Stimulated activated CD4-positive, alpha-beta T cell treated with anti-CD3 and anti-CD28 coated beads, Interleukin-1b, Interleukin-23, amount 100 ng/mL, for 24 hours (primary cell): ENCODE measurements at places on chromosomes 2 and 18.

DNA sequence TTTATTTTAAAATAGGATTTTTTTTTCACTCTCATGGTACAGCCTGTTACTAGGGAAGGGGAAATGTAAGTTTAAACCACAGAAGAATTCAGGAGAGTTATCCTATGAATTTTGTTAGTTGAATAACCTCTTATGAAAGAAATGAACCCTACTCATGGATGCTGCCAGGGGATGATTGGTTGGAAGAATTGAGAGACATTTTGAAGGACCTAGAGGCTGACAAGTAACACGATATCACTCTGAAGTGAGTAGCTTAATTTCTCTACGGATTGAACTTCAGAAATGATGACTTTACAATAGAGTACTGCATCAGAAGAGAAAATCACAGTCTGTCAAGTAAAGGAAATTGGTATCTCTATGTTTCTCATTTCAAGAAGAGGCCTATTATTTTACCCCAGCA is 1346.2 kb downstream of the SUCLG1 start:
- DNase-seq: no peak

DNA sequence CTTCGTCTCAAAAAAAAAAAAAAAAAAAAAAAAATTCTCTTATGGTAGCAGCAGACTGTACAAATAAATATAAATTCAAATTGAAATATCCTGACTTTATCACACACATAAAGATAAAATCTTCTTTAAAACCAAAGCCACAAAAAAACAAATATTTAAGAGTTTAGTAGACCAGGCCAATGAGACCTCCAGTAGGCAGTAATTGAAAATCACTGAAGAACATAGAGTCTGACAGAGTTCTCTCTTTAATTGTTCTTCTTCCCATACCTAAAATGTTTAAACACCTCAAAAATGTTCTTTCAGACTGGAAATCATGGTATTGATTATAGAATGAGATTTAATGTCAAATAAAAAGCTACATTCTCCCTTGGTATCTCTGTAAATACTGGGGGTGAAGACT is 20.8 kb downstream of the PRPF40A start:
- DNase-seq: no peak

- no peak for DNase-seq
Observed at GRCh38 chr18:35623255-35623654, 41.7 kb downstream of the GALNT1 start.

GRCh38 chr2:17301437-17301836 is 216.8 kb downstream of the RAD51AP2 start:
- DNase-seq: no peak

DNA sequence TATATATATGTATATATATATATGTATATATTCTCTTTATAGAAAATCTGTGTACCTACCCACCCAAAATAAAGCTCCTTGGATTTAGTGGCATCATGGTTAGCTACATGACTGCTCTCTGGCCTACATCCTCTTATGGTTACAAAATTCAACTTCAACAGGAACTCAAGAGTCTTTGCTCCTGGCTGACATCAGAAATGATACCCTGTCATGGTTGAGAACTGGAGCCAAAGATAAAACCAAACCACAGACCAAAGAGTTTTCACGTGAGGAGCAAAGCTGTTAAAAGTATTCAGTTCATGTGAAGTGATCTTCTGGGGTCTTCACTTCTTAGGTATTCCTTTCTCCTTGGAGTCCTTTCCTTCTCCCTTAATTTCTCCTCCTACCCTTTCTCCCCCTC is 476.3 kb downstream of the SOX11 start:
- no peak for DNase-seq

GRCh38 chr2:56167616-56168562 is 15.9 kb upstream of the CCDC85A start:
- DNase-seq: no peak

- no peak for DNase-seq
Observed at GRCh38 chr2:162261032-162261945, 18.0 kb upstream of the FAP start.

- no peak for DNase-seq
Observed at GRCh38 chr2:105812180-105813044, 67.7 kb downstream of the NCK2 start.

DNA sequence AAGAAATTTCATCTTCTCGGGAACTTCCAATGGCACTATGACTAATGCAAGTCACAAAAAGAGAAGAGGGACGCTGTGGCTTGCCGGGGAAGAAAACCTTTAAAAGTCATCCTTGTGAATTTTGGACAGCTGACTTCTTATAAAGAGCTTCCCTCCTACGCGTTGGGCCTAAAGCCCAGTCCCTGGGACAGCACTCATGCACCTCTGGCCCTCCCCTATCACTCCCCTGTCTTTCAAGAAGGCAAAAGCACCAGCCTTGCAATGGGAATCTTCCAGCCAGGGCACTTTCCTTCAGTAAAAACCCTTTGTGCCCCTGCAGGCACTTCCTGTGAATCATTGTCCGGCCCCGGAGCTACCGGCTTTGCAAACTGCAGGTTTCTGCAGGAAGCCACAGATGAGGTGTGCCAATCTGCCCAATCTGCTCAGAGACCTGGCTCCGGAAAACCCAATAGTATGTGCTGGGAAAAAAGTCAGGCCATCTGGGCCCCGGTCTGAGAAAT is 7.1 kb downstream of the MREG start:
- no peak for DNase-seq

GRCh38 chr2:190513877-190514276 is 20.6 kb downstream of the NEMP2 start:
- no peak for DNase-seq

DNA sequence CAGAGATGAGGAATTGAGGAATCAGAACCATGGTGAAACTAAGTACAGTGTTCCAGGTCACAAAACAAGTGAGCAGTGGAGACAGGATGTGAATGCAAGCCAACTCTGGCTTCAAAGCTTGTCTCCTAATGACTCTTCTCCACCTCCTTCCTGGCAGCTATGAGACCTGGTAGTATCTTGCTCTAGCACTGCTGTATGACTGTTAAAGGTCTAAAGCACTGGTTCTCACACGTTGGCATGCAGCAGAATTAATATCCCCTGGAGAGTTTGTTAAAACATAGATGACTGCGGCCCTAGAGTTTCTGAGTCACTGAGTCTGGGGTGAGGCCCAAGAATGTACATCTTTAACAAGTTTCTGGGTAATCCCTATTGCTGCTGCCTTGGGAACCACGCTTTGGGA is 63.3 kb downstream of the SUCLG1 start:
- DNase-seq: no peak

- no peak for DNase-seq
Observed at GRCh38 chr2:52456561-52457377, 1310.8 kb upstream of the CHAC2 start.

DNA sequence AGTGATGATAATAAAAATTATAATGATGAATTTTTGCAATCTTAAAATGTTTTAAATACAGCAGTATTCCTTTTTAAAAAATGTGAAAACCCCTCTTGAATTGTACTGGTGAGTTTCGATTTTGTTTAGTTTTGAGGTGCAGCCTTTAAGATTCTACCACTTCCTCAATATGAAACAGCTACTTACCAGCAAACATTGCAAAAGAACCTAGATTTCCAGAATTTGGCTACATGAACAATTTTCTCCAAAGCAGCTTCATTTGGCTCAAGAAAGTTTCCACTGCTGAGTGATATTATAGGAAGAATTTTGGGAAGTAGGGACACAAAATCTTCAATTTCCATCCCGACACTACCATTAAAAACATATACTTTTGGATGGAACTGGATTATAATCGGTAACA is 12.0 kb downstream of the TCF4 start:
- DNase-seq: no peak

- DNase-seq: no peak
Observed at GRCh38 chr2:9309147-9309546, 102.5 kb downstream of the ASAP2 start.

GRCh38 chr2:234293973-234294372 is 202.9 kb downstream of the ARL4C start:
- DNase-seq: no peak

GRCh38 chr2:176130147-176130956 is 847 bp downstream of the HOXD8 start:
- no peak for DNase-seq

DNA sequence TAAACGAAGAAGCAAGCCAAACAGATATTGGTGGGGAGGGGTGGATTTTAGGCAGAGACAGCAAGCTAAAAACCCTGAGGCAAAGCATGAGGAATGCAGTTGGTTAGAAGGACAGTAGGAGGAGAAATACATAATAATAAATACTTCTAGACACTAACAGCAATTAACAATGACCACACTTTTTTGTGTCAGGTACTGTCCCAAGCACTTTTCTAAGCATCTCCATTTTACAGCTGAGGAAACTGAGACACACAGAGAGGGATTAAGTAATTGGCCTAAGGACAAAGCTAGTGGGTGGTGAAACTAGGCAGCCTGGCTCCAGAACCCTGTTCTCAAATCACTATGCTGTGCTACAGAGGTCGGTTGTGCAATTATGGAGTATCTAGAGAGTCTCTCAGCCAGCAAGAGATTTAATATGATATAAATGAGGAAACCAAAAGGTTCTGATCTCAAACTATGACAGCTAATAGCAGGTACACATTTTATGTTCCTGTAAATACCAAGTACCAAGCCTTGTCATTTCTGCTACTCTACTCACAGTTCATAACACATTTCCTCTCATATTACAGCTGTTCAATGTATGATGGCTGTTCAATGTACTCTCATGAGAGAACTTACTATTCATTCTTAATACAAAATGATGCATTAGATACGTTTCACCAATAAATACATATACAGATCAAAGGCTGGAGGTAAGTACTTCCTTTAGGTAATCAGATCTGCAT is 5.3 kb downstream of the MAP4K3 start:
- DNase-seq: no peak

- no peak for DNase-seq
Observed at GRCh38 chr2:9285921-9286320, 79.3 kb downstream of the ASAP2 start.

- DNase-seq: no peak
Observed at GRCh38 chr2:223488814-223489213, 113.3 kb downstream of the SCG2 start.

- DNase-seq: no peak
Observed at GRCh38 chr2:20132990-20133535, 81.6 kb upstream of the LAPTM4A start.

DNA sequence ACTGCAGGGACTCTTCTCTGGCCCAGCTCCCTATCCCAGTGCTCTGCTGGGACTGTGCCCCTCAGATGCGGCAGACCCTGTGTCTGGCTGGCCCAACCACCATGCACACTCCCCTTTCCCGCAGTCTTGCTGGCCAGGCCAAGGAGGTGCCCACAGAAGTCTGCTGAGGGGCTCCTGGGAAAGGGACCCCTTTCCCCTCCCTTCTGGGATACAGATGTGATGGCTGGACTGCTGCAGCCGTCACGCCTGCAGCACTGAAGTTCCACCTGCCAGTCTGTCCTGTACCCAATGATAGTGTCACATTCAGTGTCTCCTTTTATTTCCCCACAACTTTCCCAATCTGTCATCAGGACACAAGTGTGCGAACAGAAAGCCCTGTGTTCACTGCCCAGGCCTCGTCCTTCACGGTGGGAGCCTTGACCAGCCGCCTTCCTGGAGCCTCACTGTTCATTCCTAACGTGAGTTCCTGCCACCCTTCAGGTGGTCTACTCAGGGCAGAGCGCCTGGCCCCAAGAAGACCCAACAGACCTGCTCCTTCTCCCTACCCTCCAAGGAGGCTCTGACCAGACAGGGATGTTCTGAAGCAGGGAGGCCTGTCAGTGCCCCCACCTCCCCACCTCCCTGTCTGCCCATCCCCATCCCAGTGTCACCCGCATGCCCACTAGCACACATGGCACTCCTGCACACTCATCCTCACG is 47.1 kb downstream of the ANKMY1 start:
- DNase-seq: no peak

GRCh38 chr2:200399636-200400035 is 93.1 kb downstream of the SPATS2L start:
- no peak for DNase-seq

DNA sequence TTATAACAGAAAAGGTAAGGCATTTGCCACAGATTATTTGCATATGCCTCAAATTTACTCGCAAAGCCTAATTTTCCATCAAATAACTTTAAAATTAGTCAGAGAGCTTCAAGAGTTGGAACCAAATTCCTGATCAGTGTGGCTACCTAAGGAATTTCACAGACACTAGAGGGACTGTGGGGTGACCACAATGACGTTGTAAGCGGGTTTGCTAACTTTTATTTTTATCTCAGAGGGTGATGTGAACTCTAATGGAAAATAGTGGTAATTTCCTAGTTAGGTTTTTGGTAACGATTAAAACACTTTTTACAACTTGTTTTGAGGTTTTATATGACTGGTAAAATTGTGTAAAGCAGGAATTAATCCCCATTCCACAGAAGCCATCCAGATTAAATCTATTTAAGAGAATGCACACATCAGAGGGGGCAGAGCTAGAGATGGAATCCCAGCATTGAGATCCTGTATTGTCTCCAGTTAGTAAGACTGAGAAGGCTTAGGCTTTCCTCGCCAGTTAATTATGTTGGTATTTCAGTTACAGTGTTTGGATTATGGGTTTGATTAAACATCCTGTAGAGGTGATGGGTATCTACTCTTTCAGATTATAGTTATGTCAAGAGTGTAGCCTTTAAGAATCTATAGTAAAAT is 129.0 kb downstream of the GPD2 start:
- no peak for DNase-seq

GRCh38 chr2:32901313-32901712 is 45.4 kb upstream of the LTBP1 start:
- DNase-seq: no peak

DNA sequence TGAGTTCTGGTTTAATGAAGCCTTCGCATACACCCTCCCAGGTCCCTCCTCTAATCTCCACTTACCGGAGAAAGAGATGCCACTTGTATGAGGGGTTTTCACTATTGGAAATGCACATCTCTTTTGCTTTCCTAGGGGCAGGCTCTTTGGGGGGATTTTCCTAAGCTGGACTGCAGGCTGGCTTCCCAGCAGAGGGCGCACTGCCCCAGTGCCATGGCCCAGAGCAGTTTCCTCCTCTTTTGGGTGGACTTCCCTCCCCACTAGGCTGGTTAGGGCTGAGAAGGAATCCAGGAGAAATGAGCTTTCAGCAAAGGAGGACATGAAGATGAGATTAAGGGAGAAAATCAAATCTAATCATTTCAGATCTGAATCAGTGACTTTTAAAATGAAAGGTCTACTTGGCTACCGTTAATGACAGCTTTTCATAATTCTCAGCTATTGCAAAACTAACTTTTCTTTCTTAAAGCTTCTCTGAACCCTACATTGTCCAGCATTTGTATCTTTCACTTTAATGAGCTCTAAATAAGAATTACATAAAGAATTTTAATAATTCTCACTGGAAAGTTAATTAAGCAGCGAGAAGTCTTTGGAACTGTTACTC is 784.1 kb upstream of the FANCL start:
- no peak for DNase-seq

DNA sequence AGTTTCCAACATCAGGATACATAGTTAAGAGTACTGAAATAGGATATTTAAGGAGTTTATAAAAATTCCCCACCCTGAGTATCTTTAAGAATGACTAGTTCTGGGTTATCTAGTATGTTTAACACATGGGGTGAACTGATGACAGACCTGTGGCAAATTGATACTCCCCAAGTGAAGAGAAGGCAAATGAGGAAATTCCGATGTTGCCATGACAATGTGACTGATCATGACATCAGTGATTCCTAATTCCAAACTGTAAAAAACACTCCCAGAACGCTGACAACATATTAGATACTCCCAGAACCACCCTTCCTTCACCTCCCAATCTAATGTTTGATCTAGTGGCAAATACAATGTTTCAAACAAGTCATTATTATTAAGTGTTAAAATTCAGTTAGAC is 77.6 kb downstream of the RBMS1 start:
- no peak for DNase-seq

GRCh38 chr18:76363436-76364120 is 131.5 kb downstream of the ZNF516 start:
- no peak for DNase-seq
